Activated T-helper 2 cell treated with anti-CD3 and anti-CD28 coated beads, Interferon-gamma antibody, Interleukin-2, Interleukin-4, amounts not matched to agents 10 μg/mL and 5 μg/mL and 100 μg/mL, durations not matched to agents 14 hours and 24 hours and 36 hours (primary cell): ENCODE measurements at places on chromosomes 5 and 9.

GRCh38 chr5:87765009-87765408 is 352.3 kb upstream of the CCNH start:
- no peak for DNase-seq

DNA sequence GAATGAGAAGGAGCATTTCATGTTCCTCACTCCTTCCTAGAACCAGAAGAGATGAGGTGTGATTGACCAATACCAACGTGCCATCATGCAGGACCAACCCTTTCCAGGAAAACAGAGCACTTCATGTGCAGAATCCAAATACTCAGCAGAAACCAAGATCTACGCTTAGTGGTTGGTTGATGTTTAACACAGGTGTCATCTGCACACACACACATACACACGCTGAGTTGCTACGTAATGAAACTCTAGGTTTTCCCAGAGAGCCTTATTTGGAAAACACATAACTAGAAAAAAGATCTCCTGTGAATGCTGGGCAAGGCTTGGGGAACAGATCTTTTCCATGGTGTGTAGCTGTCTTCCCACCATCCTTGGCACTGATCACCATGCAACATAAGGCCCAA is 21.1 kb upstream of the ZNF622 start:
- DNase-seq: no peak

- no peak for DNase-seq
Observed at GRCh38 chr5:54722846-54723433, 205.4 kb downstream of the SNX18 start.

DNA sequence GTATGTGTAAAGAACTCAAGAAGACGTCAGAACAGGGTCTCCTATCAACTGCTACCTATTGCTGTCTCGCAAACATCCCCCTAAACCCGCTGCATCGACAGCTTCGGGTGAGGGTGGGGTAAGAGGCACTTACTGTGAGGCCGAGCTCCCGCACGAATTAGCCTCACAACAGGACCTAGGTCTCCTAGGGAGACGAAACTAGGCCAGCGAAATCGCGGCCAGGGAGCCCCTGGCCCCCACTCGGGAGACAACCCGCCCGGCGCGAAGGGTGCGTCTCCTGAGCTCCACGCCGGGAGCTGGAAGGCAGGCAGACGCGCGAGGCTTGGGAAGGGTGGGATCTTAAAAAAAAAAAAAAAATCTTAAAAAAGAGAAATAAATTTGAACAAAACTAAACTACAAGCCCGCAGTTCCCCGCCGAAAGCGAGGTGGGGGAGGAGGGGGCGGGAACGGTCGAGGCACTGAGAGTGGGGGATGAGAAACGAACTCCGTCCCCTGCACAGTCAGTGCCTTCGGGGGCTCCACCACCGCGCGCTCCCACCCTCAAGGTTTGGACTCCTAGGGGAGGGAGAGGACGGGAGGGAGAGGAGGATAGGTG is 33.0 kb upstream of the NFIB start:
- DNase-seq: no peak

DNA sequence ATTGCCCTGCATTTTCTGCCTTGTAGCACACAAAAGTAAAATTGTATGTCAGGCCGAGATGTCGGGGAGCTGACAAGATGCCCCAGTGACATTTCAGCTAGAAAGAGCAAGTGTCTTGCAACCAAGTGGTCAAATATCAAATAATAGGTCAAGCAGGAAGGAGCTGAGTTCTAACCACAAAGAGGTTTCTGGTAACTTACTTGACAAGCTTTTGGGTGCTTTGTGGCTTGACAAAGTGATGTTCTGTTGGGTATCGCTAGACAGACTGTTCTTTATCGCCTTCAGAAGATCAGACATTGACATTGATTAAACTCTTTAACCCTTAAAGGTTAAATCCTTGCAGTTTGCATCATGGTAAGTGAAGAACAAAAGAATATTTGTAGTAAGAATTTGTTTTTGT is 419.9 kb downstream of the CCDC171 start:
- no peak for DNase-seq

DNA sequence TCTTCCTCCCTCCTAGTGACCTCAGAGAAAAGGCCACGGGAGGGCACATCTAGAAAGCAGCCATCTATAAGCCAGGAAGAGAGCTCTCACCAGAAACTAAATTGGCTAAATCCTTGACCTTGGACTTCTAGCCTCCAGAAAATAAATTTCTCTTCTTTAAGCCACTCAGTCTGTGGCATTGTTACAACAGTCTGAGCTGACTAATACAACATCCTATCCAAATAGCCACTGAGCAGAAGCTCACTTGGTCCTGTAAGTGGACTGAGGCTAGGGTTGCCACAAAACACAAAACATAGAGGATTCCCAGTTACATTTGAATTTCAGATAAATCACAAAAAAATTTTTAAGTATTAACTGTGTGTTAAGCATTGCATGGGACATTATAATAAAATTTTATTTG is 383.4 kb downstream of the MLLT3 start:
- no peak for DNase-seq

DNA sequence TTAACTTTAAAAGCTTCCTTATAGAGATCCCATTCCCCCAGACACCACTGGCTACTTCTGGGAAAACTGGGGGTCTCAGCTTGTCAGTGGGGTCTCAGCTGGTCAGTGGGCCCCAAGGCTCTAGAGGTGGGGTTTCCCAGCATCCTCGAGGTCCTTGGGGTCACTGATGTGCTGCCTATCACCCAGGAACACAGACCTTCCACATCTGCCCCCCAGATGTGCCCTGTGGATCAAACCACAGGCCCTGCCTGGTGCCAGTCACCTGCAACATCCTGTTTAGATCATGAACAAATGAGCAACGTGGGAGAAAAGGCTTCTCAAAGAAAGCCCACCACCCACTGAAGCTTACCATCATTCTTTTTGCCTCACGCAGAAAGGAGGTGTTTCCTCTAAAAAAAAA is 165.6 kb upstream of the FSTL4 start:
- no peak for DNase-seq
